HuH-7.5 (cell line): ENCODE measurements at places on chromosomes 4 and X.

DNA sequence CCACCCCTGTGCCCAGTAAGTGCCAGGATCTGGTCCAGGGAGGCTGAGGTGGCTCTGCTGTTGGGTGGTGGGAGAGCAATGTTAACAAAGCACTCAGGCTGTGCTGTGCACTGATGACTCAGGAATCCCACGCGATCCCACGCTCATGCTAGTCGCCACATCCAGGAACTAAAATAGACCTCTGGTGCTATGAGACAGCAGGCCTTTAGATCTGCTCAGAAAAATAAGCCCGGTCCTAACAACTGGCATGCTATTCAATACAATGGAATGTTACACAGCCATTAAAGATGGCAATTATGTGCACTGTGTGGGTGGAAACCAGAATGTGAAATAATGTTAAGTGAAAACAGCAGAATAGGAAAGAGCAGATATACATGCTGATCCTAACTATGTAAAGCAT lies 26.0 kb downstream of the ARL13A start:
- no peak for DNase-seq

- no peak for DNase-seq
Measured at GRCh38 chr4:67556436-67556835, 2.1 kb upstream of the STAP1 start.

- DNase-seq = no peak
Measured at GRCh38 chrX:15903186-15903681, 48.6 kb upstream of the AP1S2 start.

GRCh38 chr4:5678977-5679376 lies 29.4 kb downstream of the EVC2 start:
- DNase-seq = no peak

- DNase-seq = no peak
Measured at GRCh38 chrX:2714551-2714950, 23.5 kb downstream of the CD99 start.

DNA sequence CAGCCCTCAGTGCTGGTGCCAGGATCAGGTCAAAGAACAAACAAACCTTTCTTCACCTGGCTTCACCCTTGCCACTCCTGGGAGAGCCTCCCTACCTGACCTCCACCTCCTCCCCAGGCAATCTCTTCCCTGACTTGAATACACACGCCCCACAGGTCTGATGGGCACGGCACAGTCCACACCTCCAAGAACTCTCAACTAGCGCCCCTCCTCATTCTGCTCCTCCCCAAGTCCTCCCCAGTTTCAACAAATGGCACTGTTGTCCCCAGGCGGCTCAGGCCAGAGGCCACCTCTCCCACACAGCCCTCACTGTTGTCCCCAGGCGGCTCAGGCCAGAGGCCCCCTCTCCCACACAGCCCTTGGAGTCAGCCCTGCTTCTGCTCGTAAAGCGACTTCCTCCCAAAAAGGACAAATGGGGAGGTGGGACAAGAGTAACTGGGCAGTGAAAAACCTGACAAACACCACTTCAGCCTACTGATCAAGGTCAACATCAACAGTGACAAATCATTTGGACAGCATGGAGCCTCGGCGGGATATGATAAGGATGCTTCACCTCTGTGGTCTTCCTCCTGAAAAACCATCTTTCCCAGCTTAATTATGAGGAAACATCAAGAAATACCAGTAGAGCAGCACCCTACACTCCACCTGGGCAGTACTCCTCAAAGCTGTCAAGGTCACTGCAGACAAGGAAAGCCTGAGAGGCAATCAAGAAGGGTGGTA lies 2.9 kb downstream of the LETM1 start:
- no peak for DNase-seq

DNA sequence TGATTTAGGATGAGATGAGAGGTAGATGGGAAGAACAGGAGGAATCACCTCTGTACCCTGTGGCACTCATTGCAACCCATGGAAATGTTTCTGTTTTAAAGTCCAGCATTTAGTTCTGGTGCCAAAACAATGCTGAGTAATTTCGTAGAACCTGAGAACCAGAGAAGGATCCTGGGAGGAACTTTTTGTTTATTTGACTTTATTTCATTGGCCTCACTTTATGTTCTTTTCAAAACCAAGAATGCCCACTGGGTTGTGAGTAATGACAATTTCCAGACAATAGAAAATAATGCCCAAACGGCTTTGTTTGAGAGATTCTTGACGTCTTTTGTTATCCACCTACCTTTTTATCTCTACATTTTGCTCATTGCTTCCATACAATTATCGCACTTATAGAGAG lies 111.3 kb downstream of the SHROOM3 start:
- no peak for DNase-seq

- peak; percentile 67 for DNase-seq
Measured at GRCh38 chr4:5812506-5813229, 80.2 kb downstream of the CRMP1 start.

- DNase-seq = no peak
Measured at GRCh38 chr4:98939438-98939837, 10.5 kb upstream of the EIF4E start.

DNA sequence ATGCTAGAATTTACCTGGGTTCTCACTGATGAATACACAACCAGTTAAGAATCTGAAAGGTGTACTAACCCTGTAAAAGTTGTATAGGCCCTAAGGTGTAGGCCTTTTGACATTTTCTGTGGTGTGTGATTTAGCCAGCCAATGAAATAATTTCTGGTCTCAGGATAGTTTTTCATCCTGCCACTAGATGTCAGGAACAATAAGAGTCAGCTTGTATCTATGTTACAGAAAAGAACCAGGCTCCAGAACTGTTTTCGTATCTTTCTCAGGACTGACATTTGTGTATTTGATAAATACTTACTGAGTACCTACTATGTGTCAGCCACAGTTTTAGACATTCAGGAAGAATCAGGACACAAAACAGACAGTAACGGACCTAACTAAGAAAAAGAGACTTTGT lies 673.6 kb upstream of the TENM3 start:
- no peak for DNase-seq

- no peak for DNase-seq
Measured at GRCh38 chr4:154946113-154946512, 165.0 kb downstream of the RBM46 start.
